ENCODE measurements at places on chromosomes 2 and 18.

- H3K4me1 ChIP-seq = no peaks in the 10 kb centered on the region
- no peak for DNase-seq
- H3K27ac ChIP-seq = no peak overlapping the region
- no peak overlapping the region for H3K4me3 ChIP-seq
- no peaks in the 10 kb centered on the region for H3K36me3 ChIP-seq
Measured at GRCh38 chr18:40676668-40677067, 1278.4 kb upstream of the PIK3C3 start.

DNA sequence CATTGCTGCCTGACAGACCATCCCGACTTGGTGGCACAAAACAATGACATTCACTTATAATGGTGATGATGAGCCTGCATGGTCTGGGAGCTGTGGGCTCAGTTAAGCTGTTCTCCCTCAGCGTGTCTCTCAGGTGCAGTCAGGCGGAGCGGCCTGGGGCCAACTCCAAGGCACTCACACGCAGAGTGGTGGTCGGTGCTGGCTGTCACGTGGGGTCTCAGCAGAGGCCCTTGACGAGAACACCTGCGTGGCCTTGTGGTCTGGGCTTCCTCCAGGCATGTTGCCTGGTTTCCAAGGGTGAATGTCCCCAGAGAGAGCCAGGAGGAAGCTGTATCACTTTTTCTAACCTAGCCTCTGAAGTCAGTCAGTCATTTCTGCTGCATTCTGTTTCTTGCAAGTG lies 29.8 kb downstream of the ARMC9 start:
- no peak overlapping the region for H3K4me3 ChIP-seq
- peak overlapping the region; percentile 80 for H3K27ac ChIP-seq
- no peaks in the 10 kb centered on the region for H3K36me3 ChIP-seq
- peaks cover 27% of the 10 kb centered on the region for H3K4me1 ChIP-seq

GRCh38 chr2:694906-695510 lies 17.8 kb upstream of the TMEM18 start:
- no peak overlapping the region for H3K4me3 ChIP-seq
- H3K4me1 ChIP-seq = peaks cover 5% of the 10 kb centered on the region
- H3K36me3 ChIP-seq = no peaks in the 10 kb centered on the region
- H3K27ac ChIP-seq = no peak overlapping the region
- no peaks in the 10 kb centered on the region for H3K27me3 ChIP-seq

GRCh38 chr2:45568935-45569334 lies 42.1 kb downstream of the SRBD1 start:
- H3K4me3 ChIP-seq = no peak overlapping the region
- H3K36me3 ChIP-seq = peaks cover 13% of the 10 kb centered on the region
- DNase-seq = no peak

- H3K27me3 ChIP-seq = no peaks in the 10 kb centered on the region
- H3K4me3 ChIP-seq = no peak overlapping the region
- no peaks in the 10 kb centered on the region for H3K36me3 ChIP-seq
- DNase-seq = no peak
- H3K27ac ChIP-seq = no peak overlapping the region
Measured at GRCh38 chr2:144505245-144505831, 14.6 kb downstream of the ZEB2 start.

DNA sequence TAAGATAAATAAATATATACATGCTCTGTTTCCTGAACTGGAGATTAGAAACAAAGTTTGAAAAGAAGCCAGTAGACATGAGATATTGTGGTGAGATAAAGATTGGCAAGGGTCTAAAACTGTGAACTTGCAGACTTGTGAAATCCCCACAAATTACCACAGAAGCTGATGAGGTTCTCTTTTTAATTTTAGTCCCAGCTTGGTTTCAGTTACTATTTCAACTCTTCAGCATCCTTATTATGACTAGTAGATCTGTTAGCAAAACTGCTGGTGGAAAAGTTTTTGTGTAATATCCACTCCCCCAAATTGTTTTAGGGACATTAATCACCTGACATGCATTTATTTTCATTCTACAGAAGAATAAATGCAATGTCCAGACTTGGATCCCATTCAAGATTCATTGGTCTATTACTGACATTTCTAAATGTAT lies 20.8 kb downstream of the RASGRP3 start:
- H3K27ac ChIP-seq = peak overlapping the region; percentile 91
- no peaks in the 10 kb centered on the region for H3K36me3 ChIP-seq
- peak; percentile 92 for DNase-seq
- peak overlapping the region; percentile 66 for H3K4me3 ChIP-seq
- no peaks in the 10 kb centered on the region for H3K27me3 ChIP-seq
- H3K4me1 ChIP-seq = peaks cover 75% of the 10 kb centered on the region

- no peak overlapping the region for H3K4me3 ChIP-seq
- no peaks in the 10 kb centered on the region for H3K36me3 ChIP-seq
- no peaks in the 10 kb centered on the region for H3K4me1 ChIP-seq
- DNase-seq = peak; percentile 21
Measured at GRCh38 chr18:41390309-41390708, 564.7 kb upstream of the PIK3C3 start.

Measured in GM12878 (cell line).